ENCODE measurements at places on chromosomes 5 and 9.

DNA sequence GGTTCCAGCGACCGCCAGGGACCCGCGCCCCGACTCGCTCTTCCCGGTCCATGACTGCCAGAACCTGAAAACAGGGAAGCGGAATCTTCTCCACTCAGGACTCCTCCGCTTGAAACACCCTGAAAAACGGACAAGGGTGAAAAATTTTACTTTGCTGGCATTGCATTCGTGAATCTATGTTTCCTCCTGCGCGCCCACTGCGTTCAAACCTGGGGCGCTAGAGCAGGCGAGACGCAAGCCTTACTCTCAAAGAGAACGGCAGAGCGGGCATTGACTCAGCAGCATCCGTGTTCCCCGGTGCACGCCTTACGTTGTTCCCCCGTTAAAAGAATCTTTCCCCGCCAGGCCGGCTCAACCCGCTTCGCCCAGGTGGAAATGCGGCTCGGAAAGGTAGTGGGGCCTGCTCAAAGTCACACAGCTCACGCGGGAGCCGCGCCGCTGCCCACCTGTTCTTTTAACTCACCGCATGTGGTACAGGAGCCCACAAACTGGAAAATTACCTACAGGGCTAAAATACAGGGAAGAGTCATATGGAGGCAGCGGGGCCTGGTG lies 999 bp upstream of the DRD1 start:
- DNase-seq = no peak

- no peak for DNase-seq
Observed at GRCh38 chr5:72284559-72285423, 35.2 kb downstream of the MRPS27 start.

GRCh38 chr9:116361547-116361946 lies 208.0 kb downstream of the PAPPA start:
- no peak for DNase-seq

DNA sequence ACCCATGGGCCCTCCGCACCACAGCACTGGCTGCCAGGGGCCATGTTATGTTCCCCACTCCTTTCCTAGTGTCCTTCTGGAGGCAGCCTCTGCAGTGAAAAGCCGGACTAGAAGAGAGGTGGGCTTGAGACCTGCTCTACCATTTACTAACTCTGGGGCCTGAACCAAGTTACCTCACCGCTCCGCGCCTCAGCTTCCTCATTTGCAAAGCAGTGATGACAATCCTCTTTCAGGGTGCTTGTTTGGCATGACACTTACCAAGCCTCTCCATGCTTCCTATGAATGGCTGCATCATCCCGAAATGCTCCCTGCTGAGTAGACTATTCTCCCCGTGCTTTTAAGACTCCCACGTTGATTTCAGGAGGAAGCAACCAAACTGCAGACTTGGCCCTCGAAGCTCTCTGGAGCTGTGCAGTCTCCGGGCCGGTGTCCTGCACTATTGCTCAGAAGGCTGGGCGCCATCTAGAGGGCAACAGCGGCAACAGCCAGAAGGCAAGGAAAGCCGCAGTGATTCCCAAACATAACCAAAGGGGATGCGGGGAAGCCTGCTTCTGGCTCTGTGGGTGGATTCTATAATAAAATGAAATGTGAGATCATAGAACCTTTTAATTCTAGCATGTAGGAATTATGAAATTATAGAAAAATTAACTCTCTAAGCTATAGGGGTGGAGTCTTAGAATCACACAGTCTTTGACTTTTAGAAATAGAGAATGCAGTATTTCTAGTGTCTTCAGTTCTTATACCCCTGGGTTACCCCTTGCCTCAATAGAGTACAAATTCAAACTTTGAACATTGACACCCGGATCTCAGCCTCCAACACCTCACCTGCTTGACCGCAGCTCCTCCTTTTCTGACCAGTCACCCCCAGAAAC lies 599.8 kb upstream of the BRINP1 start:
- DNase-seq = peak; percentile 59

GRCh38 chr5:79513704-79514390 lies at the start of gene HOMER1:
Gene HOMER1, minus strand, starts transcription at chr5:79514134. Its CDS starts 1,360 bp downstream, at chr5:79512774.
- DNase-seq = peak; percentile 67

DNA sequence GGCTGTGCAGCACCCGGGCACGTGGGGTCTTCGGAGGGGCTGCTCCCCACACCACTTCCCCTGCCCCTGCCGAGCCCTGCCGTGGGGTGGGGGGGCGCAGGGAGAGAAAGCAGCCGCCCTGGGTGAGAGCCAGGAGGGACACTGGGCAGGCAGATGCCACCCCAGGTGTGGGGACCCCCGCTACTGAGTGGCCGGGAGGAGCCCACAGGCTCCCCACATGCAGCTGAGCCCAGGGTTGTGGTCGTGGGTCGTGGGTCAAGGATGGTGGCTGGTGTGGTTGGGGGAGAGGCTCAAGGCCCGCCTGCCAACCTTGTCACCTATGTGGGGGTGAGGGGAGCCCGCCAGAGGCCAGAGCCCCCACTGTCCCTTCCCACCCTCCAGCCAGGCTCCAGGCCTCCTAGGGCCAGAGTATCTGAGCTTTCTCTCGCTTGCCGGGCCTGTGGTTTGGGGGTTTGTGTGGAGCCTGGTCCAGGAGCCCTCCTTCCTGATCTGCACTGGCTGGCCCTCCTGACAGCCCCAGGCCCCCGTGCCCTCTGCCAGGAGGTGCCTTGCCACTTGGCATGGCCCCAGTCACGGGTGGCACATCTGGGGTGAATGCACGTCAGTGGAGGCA lies 35.5 kb downstream of the EXOC3 start:
- no peak for DNase-seq

DNA sequence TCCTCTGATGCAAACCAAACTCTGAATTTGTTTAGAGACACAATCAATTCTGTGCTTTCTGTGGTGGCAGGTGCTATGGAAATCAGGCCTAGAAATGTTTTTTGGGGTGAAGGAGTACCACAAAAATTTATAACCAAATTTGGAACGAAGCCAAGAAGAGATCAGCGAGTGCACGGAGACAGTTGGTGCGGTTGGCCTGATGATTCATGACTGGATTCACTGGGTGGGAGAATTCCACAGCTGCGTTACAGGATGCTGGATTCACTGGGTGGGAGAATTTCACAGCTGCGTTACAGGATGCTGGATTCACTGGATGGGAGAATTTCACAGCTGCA lies 135.6 kb upstream of the IRX4 start:
- no peak for DNase-seq

DNA sequence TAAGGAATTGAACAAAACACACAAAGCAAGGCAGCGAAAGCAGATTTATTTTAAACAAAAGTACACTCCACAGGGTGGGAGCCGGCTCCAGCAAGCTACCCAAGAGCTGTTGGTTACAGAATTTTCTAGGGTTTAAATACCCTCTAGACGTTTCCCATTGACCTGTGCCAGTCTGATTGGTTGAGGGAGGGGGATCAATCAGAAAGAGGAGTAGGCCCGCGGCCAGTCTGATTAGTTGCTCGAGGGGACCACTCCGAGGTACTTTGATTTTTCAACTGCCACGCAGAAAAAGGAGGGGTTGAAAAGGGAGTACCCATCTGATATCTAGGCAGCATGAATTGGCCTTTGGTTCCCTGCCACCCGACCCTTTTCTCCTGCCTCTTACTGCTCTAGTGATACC lies 998 bp downstream of the SRP19 start:
- no peak for DNase-seq

DNA sequence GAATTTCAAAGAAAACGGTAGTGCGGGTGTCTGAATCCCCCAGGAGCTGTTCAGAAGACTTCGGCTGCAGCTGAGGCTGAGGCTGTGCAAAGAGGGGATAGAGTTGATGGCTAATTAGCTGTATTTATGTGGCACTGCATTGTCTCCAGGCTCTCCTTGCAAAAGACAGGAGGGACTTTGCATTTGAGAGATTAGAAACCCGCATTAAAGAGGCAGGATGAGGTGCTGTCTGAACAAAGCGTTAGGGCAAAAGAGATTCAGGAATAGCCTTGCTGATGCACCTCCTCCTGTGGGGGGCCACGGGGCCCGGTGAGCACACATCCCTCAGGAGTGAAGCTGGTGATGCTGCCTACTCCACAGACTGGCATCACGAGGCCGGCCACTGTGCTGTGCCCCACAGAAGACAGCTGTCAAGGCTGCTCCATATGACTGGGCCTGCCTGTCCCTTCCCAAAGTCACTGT lies 343.6 kb upstream of the DAP start:
- DNase-seq = no peak

DNA sequence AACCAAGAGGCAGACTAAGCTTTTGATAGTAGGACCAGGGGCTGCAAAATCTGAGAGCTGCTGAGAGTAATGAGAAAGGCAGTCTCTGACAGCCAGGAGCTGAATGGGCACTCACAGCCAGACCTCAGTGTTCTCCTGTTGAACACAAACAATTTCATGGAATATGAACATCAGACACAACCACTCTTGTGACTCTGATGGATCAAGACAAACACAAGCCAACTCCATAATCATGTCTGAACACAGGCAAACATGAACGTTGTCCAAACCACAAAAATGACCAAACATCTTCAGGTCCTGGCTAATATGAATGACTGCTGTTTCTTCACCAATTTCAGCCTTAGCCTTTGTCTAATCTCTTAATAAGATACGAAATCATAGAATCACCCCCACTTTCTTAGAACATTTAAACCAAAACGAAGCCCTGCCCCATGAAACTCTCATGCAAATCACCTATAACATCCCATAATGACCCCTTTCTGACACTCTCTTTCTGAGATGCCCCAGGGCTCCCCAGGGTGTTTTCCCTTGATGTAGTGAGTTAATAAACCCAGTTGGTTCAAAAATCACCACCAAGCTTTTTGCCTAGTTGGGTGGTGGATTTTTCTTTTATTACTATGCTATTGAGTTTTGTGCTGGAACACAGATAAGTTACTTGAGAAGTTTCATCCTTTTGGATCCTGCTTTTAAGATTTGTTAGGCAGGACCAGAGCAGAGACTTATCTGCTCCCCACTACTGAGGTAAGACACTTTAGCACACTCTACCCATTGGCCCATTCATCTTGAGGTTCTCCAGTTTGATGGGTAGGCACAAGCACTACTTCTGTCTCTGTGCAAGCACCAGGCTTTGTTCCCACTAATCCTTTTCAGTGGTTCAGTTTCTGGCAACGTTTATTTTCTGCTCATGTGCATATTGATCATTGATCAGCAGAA lies 5.9 kb upstream of the ERAP2 start:
- DNase-seq = peak; percentile 59

GRCh38 chr9:118732998-118733397 lies 636.2 kb downstream of the BRINP1 start:
- DNase-seq = no peak

GRCh38 chr9:110847671-110848070 lies 179.1 kb downstream of the MUSK start:
- no peak for DNase-seq

DNA sequence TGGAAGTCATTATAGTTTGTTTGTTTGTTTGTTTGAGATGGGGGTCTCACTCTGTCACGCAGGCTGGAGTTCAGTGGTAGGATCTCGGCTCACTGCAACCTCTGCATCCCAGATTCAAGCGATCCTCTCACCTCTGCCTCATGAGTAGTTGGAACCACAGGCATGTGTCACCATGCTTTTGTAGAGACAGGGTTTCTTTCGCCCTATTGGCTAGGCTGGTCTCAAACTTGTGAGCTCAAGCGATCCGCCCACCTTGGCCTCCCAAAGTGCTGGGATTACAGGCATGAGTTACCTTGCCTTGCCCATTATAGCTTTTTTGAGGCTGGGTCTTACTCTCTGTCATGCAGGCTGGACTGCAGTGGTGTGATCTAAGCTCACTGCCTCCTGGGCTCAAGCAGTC lies 28.8 kb downstream of the NSD1 start:
- DNase-seq = no peak

- DNase-seq = no peak
Observed at GRCh38 chr5:32842813-32843530, 131.9 kb downstream of the NPR3 start.

GRCh38 chr5:80174790-80175189 lies 81.1 kb downstream of the SERINC5 start:
- no peak for DNase-seq

DNA sequence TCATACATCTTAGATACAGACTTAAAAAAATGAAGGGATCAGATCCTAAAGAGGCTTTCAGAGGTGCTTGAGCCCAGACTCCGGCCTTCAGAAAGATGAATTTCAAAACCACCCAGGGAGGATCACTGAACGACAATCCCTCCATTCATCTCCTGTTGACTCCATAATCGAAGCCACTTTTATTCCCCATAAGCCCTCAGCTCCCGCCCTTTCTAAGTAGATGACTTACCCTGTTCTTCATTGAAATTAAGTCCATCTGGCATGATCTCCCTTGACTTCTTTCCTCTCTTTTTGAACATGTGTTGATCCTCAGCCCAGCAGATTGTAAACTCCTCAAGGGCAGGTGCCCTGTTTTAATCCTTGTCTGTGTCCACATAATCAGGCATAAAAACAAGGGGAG lies 50.8 kb upstream of the ASTN2 start:
- no peak for DNase-seq

DNA sequence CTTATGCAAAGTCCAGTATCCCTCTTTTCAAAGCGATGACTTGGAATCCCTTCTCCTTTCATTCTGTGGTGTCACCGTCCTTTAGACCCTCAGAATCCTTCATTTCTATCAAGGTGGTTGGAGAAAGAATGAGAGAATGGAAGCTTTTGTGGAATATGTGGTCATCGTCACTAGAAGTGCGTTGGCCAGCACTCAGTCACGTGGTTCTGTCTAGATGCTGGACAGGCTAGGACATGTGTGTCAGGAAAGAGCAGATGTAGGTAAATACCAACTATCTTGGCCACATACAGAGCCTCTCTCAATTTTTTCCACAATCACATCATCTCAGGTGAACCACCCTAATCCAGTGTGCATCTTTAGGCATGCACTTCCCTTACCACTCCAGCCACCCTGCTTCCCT lies 206.0 kb downstream of the ARRDC3 start:
- DNase-seq = no peak

DNA sequence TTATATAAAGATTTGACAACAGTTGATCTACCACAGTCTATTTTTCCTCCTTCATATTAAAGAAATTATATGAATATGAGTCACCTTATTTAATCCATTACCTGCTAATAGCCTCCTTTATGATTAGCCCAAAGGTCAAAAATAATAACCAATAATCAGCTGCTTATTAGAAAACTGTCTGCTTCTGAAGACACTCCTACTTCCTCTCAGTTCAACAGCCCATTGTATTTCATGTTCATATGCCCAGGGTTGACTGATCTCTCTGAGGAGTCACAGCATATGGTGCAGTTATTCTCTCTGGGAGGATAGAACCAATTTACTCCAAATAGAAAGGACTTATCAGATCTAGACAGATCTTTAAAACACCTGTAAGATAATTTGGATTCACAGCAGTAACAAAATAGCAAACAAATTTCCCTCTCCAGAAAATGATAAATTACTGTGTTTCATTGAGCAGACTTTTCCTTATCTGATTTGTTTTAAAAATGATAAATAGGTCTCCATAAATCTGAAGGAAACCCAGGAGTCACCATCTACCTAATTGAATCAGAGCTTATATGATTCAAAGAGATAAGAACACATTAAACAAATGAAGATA lies 180.4 kb upstream of the ITGA1 start:
- no peak for DNase-seq

GRCh38 chr9:85397005-85397404 lies 344.7 kb downstream of the AGTPBP1 start:
- DNase-seq = no peak

Measured in activated CD4-positive, alpha-beta T cell treated with anti-CD3 and anti-CD28 coated beads, Interleukin-10, Interleukin-2, amounts not matched to agents 100 ng/mL and 50 ng/mL, durations not matched to agents 16 hours and 8 hours (primary cell).